Naive thymus-derived CD8-positive, alpha-beta T cell (primary cell): ENCODE measurements at places on chromosomes 7 and 10.

DNA sequence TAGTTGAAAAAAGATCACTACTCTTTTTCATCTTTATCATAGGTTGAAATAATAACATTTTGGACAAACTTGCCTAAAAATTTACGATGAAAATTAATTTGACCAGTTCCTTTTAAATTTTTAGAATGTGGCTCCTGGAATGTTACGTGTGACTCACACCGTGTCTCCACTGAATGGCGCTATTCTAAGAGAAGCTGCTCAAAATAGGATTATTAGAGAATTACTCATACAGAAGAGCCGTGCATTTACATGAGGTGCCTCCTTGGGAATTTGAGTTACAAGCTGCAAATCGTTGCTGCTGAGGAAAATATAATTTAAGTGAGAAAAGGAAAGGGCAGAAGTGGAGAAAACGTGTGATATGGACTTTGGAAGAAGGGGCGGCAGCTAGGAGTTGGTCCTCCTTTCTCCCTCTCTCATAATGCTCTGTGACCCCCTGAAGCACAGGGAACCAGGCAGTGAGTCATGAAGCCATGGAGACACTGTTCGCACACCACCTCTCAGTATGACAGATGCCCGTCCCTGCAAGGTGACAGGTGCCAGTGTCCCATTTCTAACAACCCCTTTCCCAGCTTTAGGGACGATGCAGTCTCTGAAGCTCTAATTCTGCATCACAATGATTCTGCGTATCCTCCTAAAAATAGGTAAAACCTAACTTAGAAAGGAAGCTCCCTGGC is 323.2 kb upstream of the COBL start:
- DNase-seq, result no peak

DNA sequence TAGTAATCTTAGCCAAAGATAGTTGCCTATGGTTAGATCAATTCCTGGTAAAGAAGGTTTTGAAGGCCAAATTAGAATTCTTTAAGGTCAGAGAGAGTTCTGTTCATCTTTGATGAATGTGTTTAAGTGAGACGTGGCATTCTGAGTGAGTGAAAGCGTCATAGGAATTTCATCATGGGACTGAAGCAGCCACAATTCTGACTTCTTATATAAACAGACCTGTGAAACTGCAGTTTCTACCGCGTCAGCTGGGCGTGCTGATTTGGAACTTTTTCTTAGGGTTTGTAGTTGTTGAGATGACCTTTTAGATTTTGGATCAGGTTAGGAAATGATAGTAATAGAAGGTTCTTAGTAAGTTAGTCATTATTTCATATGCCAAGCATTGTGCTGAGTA is 103.8 kb downstream of the CNNM2 start:
- no peak for DNase-seq

GRCh38 chr10:80046629-80047441 is 31.6 kb upstream of the TMEM254 start:
- DNase-seq, result peak; percentile 64

DNA sequence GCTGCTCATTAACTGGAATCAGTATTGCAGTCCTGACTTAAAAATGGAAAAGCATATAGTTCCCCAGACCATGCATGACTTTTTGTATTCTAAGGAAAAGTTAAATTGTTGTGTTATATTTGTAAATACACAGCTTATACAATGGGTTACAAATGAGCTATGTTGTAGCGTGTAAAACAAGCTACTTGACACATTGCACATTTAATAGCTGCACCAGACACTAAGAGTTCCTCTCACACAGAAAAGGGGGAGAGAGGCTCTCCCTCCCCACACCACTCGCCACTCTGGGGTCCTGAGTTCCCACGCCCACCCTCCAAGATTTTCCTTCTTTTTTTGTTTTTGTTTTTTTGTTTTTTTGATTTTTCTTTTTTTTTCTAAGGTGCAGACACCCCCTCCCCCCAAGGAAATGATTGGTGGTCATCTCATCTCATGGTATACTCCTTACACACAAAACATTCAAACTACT is 6.3 kb downstream of the KLF6 start:
- DNase-seq, result no peak

DNA sequence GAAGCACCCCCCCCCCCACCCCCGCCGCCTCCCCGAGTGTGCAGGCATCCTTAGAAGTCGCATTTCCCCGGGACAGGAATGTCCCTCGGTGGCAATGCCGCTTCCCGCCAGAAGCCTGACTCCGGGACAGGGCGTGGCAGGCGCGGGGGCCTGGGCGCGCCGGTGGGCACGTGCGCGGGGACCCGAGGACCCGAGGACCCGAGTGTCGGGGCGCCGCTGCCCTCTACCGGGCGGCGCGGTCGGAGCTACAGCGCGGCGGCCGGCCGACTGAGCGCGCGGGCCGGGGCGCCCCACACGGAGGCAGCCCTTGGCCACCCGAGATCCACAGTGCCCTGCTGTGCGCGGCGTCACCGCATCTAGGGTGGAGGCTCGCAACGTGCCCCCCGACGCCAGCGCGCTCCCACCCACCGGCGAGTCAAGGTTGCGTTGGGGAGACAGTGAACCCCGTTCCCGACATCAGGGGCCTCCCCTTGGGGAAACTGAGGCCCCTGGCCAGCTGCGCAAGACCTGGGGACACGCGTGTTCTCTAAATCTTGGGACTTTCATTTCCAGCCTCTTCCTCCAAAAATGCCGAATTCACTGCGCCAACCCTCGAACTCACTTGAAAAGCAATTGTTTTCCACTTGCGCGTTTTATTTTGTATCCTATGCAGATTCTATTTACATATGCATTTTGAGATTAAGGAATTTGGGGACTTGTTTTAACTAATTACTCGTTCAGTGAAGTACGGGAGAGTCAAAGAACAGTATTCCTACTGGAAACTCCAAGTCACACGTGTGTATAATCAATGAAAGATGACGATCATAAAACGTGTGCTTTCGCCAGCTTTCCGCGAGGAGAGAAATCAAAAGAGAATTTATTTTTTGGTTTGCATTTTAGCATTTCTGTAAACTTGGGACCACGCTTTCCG is 3.1 kb upstream of the CUX1 start:
- peak; percentile 25 for DNase-seq

DNA sequence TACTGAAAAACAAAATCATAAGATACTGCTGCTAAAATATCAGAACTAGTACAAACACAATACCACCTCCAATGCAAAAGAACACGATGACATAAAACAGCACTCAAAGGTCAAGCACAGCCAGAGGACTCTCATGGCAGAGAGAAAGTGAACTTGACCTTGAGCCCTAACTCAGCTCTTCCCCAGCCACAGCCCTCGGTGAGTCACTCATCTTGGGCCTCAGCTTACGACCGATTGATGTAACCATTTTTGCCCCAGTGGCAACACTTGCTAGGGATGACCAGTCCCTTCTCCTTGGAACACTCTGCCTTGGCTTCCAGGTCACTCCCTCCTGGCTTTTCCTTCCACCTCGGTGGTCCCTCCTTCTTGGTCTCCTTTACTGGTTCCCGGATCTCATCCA is 77.8 kb downstream of the JAZF1 start:
- DNase-seq, result no peak

DNA sequence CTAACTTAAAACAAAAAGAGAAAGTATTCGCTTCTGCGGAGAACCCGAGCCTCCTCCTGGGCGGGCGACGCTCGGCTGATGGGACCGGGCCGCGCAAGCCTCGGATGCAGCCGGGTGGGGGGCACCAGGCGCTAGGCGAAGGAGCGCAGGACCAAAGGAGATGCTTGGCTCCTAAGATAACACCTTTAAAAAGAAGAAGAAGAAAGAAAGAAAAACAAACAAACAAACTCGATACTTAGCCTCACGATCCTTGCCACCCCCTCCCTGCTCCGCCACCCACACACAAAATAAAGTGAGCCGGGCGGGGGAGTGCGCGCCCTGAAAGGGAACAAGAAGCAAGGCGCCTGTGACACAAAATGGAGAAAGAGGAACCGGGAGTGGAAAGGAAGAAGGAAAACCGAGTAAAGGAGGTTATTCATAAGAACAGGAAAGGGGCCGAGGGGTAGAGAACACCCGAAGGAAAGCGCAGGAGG is 34.0 kb upstream of the EBLN1 start:
- DNase-seq, result peak; percentile 35

GRCh38 chr10:128158021-128158795 is 32.0 kb upstream of the MKI67 start:
- no peak for DNase-seq

GRCh38 chr10:122112021-122112616 is 123.2 kb downstream of the TACC2 start:
- DNase-seq, result no peak

GRCh38 chr7:131355917-131356777 is 28.5 kb downstream of the MKLN1 start:
- no peak for DNase-seq

DNA sequence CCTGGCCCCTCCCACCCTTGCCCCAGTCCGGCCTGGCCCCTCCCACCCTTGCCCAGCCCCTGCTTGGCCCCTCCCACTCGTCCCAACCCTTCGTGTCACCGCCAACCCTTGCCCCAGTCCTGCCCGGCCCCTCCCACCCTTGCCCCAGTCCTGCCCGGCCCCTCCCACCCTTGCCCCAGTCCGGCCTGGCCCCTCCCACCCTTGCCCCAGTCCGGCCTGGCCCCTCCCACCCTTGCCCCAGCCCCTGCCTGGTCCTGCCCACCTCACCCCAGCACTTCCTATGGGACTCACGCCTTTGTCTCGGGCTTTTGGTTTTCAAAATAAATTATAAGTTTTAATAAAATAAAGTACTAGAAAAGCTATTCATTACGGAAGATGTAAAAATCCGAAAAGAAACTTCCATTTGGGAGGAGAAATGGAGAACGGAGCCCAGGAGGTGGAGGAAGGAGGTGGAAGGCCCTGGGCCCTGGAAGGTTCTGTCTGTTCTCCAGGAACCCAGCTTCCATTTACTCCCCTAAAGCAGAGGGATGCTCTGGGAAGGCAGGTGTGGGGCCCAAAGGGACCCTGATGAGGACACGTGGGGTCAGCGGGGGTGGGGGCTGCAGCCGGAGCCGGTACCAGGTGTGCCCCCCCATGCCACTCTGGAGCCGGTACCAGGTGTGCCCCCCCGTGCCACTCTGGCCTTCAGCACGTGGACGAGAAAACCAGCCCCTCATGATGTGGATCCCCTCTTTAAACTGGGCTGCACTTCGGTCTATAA is 52.2 kb downstream of the PWWP2B start:
- DNase-seq, result no peak

DNA sequence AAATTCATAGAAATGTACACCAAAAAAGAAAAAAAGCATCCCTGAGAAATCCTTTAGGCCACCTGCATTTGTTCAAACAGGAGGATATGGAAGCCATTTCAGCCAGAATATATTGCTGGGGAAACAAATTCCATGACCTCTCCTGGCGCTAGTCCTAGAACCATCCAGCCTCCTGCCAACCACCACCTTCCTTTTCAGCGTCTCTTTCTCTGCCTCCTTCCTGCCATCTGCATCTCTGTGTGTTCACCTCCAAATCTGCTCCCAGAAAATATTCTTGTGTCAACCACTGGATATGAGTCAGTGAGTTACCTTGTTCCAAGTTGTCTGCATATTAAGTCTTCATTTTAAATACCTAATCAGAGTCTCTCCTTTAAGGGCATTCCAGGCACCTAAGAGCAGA is 50.6 kb upstream of the NPY start:
- DNase-seq, result no peak

GRCh38 chr7:73905360-73905759 is 44.4 kb downstream of the TMEM270 start:
- no peak for DNase-seq

- DNase-seq, result peak; percentile 8
Observed at GRCh38 chr10:67697724-67698131, 1.7 kb upstream of the CTNNA3 start.
